ENCODE measurements at places on chromosomes 2 and 18.
A peak's percentile ranks its signal among the peaks of the same experiment; 100 is the strongest.

- DNase-seq: no peak
These were observed 75.1 kb upstream of the MAP4K4 start for GRCh38 chr2:101622210-101623030.

- peak; percentile 29 for DNase-seq
These were observed 31.7 kb downstream of the HRH4 start for GRCh38 chr18:24491927-24492834.

- no peak for DNase-seq
These were observed 51.2 kb downstream of the SLC14A2 start for GRCh38 chr18:45666520-45666919.

- no peak for DNase-seq
These were observed 2.7 kb upstream of the PRELID3A start for GRCh38 chr18:12405066-12405465.

GRCh38 chr18:2572171-2572569, 813 bp downstream of the NDC80 start:
- DNase-seq: no peak

DNA sequence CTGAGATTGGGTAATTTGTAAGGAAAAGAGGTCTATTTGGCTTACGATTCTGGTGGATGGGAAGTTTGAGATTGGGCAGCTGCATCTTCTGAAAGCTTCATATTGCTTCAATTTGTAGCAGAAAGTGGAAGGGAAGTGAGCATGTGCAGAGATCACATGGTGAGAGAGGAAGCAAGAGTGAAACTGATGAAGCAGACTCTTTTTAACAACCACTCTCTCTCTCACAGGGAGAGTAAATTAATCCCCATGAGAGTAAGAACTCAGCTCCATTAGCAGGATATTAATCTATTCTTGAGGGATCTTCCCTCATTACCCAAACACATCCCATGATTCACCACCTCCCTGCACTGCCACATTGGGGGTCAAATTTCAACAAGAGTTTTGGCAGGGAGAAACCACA, 298.5 kb upstream of the CELF4 start:
- DNase-seq: no peak

DNA sequence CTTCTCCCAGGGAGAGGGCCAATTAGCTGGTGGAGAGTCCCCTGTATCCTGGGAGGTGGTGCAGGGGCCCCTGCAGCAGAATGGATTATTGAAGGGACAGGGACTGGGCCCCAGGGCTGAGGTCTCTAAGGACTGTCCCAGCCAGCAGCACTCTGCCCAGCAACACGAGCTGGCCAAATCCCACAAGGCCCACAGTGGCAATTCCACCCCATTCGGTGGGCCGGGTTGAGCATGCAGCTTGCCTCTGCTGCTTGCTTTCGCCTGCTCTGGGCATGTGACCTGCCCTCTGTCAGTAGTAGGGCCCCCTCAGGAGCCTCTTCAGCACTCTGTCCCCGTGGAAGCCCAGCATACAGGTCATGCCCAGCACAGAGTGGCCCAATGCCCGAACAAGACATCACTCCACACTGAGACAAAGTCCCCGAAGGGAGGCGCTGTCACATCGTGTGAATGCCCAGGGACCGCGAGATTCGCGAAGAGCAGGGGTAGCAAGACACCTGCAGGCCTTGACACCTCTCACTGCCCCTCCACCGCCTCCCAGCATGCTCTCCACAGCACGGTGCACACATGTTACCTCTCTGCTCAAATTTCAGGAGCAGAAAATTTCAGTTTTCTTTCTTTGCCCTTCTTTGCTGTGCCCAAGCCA, 65.4 kb downstream of the CRACDL start:
- no peak for DNase-seq

DNA sequence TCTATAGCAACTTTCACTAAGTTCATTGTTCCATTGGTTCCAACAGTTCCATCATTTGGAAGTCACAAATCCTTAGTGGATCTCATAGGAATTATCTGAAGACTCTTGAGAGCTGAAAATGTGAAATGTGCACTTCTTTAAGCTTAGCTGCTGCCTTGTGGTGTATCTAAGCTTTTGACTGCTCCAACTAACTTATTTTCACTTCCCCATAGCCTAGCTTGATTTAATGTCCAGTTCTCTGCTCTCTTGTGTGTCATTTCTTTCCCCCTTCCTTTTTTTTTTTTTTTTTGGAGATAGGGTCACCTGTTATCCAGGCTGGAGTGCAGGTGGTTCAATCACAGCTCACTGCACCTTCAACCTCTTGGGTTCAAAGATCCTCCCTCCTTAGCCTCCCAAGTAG, 34.9 kb upstream of the CD302 start:
- no peak for DNase-seq

- no peak for DNase-seq
These were observed 493.8 kb upstream of the NRP2 start for GRCh38 chr2:205188239-205189138.

GRCh38 chr2:42804338-42804737, 12.0 kb upstream of the HAAO start:
- DNase-seq: no peak

GRCh38 chr18:79046522-79046921, 22.7 kb upstream of the ATP9B start:
- no peak for DNase-seq

DNA sequence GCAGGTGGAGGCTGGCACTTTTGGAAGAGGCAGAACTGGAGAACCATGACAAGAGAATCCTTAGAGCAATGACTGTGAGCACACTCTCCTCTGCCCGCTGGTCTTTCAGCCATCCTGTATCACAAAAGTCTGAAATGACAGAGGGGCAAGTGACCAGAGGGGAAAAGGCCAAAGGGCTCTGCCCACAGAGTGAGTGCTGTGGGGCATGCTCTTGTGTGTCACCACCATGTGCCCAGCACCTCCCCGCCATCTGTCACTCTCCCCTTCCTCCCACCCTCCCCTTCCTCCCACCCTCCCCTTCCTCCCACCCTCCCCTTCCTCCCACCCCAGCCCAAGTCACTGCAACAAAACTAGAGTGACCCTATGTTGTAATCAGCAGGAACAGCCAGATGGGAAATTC, 31.9 kb downstream of the DAW1 start:
- no peak for DNase-seq

DNA sequence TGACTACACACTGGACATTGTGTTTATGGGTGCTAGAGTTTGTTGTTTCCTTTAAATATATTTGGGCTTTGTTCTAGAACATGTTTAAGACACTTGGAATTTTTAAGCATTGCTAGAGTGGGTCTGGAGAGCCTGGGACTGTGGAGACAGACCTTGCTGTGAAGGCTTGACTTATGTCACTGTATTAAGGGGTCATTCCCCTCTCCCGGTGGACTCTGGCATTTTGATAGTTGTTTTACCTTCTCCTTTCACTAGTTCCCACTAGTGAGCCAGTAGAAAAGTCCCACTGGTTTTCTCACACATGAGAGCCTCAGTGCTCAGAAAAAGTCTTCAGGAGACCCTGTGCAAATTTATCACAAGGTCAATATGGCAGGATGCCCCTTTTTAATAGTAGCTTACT, 18.6 kb downstream of the ADNP2 start:
- no peak for DNase-seq
